Dermis microvascular lymphatic vessel endothelial cell (primary cell): ENCODE measurements at places on chromosomes 4 and X. TPM values are rescaled to one million over a fixed set of nuclear protein-coding genes. Genes with fewer than 3 reads are reported as not detected.

The SOX3 gene
- not detected in 2 replicates for total RNA-seq

The TLR3 gene
- total RNA-seq, result 0.51 and 0.76 TPM in 2 replicates

The XAGE2 gene
- total RNA-seq, result not detected in 2 replicates

GRCh38 chrX:104189837-104190236 is 23.6 kb downstream of the FAM199X start:
- DNase-seq, result no peak

- peak; percentile 55 for DNase-seq
Measured at GRCh38 chr4:7630568-7631287, 196.0 kb upstream of the PSAPL1 start.
